ENCODE measurements at places on chromosomes 5 and 9.

GRCh38 chr5:107435061-107435460, 235.7 kb downstream of the EFNA5 start:
- peaks cover 66% of the 10 kb centered on the region for H3K4me1 ChIP-seq
- no peak overlapping the region for H3K4me3 ChIP-seq
- no peaks in the 10 kb centered on the region for H3K27me3 ChIP-seq
- H3K27ac ChIP-seq: no peak overlapping the region
- no peak for DNase-seq

GRCh38 chr5:143023411-143024096, 253.4 kb downstream of the ARHGAP26 start:
- H3K27me3 ChIP-seq: no peaks in the 10 kb centered on the region
- peaks cover 60% of the 10 kb centered on the region for H3K4me1 ChIP-seq
- peak; percentile 79 for DNase-seq

- H3K27me3 ChIP-seq: no peaks in the 10 kb centered on the region
- H3K4me1 ChIP-seq: peaks cover 52% of the 10 kb centered on the region
- H3K27ac ChIP-seq: peak overlapping the region; percentile 72
- no peak overlapping the region for H3K4me3 ChIP-seq
Measured at GRCh38 chr9:34025062-34025461, 23.6 kb downstream of the UBAP2 start.

DNA sequence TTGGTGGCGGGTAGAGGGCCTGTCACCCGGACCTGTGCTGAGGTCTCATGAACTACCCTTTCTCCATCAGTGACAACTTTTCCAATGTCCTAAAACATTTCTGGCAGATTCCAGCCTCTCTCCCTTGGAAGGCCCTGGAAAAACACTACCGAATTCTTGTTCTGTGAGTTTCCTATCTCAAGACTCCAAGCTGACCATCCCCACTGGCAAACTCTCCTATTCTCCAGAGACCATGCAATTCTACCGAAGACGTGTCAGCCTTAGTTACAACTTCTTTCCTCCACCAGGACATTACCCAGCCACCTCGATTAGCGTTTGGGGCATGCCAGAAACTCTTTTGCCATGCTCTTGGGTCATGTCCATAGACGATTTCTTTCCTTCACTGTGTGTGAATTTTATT, 26.8 kb upstream of the GABRP start:
- H3K4me1 ChIP-seq: peaks cover 50% of the 10 kb centered on the region
- no peak for DNase-seq
- H3K4me3 ChIP-seq: peak overlapping the region; percentile 31
- H3K27me3 ChIP-seq: no peaks in the 10 kb centered on the region

GRCh38 chr5:123535648-123536047, 23.7 kb downstream of the CSNK1G3 start:
- H3K27me3 ChIP-seq: no peaks in the 10 kb centered on the region
- H3K36me3 ChIP-seq: no peaks in the 10 kb centered on the region
- no peak overlapping the region for H3K27ac ChIP-seq

GRCh38 chr9:18274693-18275092, 199.3 kb upstream of the ADAMTSL1 start:
- no peaks in the 10 kb centered on the region for H3K27me3 ChIP-seq
- H3K27ac ChIP-seq: no peak overlapping the region
- peaks cover 8% of the 10 kb centered on the region for H3K4me1 ChIP-seq
- H3K4me3 ChIP-seq: no peak overlapping the region
- DNase-seq: no peak

GRCh38 chr9:99601571-99602111, 220.0 kb upstream of the NR4A3 start:
- no peak overlapping the region for H3K4me3 ChIP-seq
- H3K36me3 ChIP-seq: no peaks in the 10 kb centered on the region
- no peaks in the 10 kb centered on the region for H3K4me1 ChIP-seq
- no peaks in the 10 kb centered on the region for H3K27me3 ChIP-seq
- DNase-seq: no peak

- DNase-seq: no peak
- H3K27me3 ChIP-seq: no peaks in the 10 kb centered on the region
- no peak overlapping the region for H3K4me3 ChIP-seq
Measured at GRCh38 chr5:88787856-88788255, 95.1 kb downstream of the MEF2C start.

GRCh38 chr5:7422316-7423106, 26.6 kb downstream of the ADCY2 start:
- peaks cover 67% of the 10 kb centered on the region for H3K27me3 ChIP-seq
- no peaks in the 10 kb centered on the region for H3K4me1 ChIP-seq
- no peaks in the 10 kb centered on the region for H3K36me3 ChIP-seq
- H3K4me3 ChIP-seq: no peak overlapping the region

DNA sequence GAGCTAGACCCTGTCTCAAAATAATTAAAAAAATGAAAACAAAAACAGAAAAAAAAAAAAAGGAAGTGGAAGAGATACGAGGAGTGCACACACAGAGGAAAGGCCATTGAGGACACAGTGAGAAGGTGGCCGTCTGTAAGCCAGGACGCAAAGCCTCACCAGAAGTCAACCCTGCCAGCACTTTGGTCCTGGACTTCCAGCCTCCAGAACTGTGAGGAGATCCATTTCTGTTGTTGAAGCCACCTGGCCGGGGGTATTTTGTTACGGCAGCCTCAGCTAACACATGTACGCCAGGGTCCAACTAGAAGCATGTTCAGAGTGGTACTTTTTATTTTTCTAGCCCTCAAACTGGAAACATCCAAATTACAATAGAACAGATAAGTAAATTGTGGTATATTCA, 21.8 kb downstream of the SLC35D2 start:
- H3K36me3 ChIP-seq: peaks cover 71% of the 10 kb centered on the region
- H3K4me1 ChIP-seq: no peaks in the 10 kb centered on the region
- DNase-seq: no peak
- H3K4me3 ChIP-seq: no peak overlapping the region
- H3K27ac ChIP-seq: no peak overlapping the region

GRCh38 chr9:130263601-130264413, 1.8 kb upstream of the HMCN2 start:
- no peak for DNase-seq
- no peaks in the 10 kb centered on the region for H3K36me3 ChIP-seq
- H3K27me3 ChIP-seq: peaks cover 100% of the 10 kb centered on the region
- H3K4me1 ChIP-seq: peaks cover 36% of the 10 kb centered on the region
- peak overlapping the region; percentile 44 for H3K27ac ChIP-seq
- no peak overlapping the region for H3K4me3 ChIP-seq

DNA sequence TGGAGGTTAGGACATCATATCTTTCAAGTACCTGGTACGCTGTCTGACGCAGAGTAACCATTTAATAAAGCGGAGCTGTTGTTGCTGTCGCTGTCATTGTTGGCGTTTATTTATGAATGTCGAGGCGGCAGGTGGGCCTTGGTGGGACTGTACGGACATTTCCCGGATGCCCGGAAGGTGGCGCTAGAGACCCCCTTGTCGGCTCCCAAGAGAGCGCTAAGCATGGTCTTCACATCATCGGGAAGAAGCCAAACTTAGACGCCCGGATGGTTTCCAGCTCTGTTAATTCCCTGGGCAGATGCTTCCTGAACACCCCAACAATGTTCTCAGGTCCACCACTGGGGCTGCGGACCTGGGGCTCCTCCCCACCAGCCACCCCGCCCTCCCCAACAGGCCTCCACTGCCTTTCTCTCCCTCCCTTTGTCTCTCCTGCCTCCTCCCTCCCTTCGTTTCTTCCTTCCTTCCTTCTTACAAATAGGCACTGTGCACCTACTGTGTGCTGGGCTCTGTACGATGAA, 54.1 kb downstream of the DUSP1 start:
- DNase-seq: peak; percentile 87
- no peaks in the 10 kb centered on the region for H3K27me3 ChIP-seq
- H3K36me3 ChIP-seq: no peaks in the 10 kb centered on the region

- H3K27me3 ChIP-seq: no peaks in the 10 kb centered on the region
- H3K27ac ChIP-seq: no peak overlapping the region
- DNase-seq: no peak
- no peaks in the 10 kb centered on the region for H3K36me3 ChIP-seq
- no peaks in the 10 kb centered on the region for H3K4me1 ChIP-seq
Measured at GRCh38 chr5:165881259-165881658, 2375.8 kb downstream of the MAT2B start.

DNA sequence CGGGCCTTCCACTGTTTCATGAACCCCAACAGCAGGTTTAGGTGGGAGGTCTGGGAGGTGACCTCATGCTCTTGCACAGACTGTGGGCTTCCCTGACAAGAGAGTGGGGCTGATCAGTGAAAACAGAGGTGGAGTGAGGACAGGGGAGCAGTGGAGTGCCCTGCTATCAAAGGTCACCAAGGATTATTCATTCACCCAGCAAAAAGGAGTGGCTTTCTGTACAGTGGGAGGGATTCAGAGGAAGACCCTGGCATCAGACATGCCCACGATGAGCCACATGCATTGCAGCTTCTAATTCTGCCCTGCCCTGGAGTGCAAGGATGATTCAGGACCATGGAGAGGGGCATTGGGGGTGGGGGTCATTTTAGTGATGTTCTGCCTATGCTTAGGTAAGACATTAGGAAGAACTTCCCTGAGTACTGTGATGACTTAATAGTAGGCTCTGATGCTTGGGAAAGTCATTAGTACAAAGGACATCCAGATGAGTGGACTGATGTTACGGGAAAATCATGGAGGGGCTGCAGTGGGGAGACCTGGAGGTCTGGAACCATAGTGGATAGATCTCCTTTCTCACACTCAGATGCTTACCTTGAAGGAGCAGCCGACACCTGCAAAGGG, 12.8 kb downstream of the TRAF1 start:
- H3K4me3 ChIP-seq: no peak overlapping the region
- no peak for DNase-seq
- H3K4me1 ChIP-seq: peaks cover 22% of the 10 kb centered on the region
- peaks cover 14% of the 10 kb centered on the region for H3K36me3 ChIP-seq
- no peaks in the 10 kb centered on the region for H3K27me3 ChIP-seq

- H3K4me1 ChIP-seq: no peaks in the 10 kb centered on the region
- no peaks in the 10 kb centered on the region for H3K36me3 ChIP-seq
- no peak overlapping the region for H3K27ac ChIP-seq
- no peak overlapping the region for H3K4me3 ChIP-seq
Measured at GRCh38 chr5:56959326-56959725, 7.4 kb upstream of the MIER3 start.

GRCh38 chr5:144370273-144370672, 199.6 kb downstream of the KCTD16 start:
- H3K36me3 ChIP-seq: no peaks in the 10 kb centered on the region
- H3K27ac ChIP-seq: no peak overlapping the region
- no peak for DNase-seq
- no peaks in the 10 kb centered on the region for H3K27me3 ChIP-seq
- H3K4me1 ChIP-seq: no peaks in the 10 kb centered on the region

DNA sequence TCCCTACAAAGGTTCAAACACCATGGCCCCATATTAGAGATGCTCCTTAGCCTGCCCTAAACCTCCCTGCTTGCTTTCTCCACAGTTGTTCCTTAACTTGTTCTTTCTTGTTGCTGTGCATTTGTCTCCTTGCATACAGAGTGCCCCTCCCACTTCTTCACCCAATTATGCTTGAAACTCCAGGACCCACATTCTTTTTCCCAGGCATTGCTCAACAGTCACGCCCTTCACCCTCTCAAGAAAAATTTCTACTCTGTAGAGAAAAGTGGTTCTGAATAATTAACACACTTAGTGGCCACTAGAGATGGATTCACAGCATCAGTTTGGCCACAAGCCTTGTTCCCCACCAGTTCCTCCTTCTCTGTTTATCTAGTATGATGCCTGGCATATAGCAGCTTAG, 57.7 kb downstream of the NREP start:
- H3K4me3 ChIP-seq: no peak overlapping the region
- no peak overlapping the region for H3K27ac ChIP-seq
- H3K4me1 ChIP-seq: peaks cover 13% of the 10 kb centered on the region
- H3K36me3 ChIP-seq: no peaks in the 10 kb centered on the region
- DNase-seq: no peak

GRCh38 chr5:19986031-19986619, 1.9 kb downstream of the CDH18 start:
- no peak overlapping the region for H3K4me3 ChIP-seq
- no peak for DNase-seq
- H3K36me3 ChIP-seq: no peaks in the 10 kb centered on the region

GRCh38 chr5:72107901-72108201, 576 bp downstream of the MAP1B start:
- DNase-seq: no peak
- peak overlapping the region; percentile 92 for H3K4me3 ChIP-seq
- peak overlapping the region; percentile 89 for H3K27ac ChIP-seq
- H3K27me3 ChIP-seq: no peaks in the 10 kb centered on the region

DNA sequence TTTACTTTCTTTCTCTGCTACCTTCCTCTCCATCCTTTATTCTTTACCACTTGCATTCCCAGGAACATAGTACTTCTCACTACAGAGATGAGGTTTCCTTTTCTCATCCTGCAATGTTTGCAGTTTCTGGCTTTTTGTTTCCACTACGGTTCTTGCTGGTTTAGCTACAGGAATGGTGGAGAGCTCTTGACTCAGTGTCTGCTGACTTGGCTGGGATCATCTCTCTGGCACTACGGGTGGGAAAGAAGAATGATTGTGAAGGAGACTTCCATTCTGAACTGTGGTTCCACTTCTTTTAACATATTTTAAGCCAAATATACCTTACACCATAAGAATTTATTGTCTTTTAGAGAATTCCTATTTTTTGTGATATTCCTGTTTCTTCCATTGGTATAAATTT, 65.1 kb downstream of the NREP start:
- no peak for DNase-seq
- no peak overlapping the region for H3K4me3 ChIP-seq
- H3K27me3 ChIP-seq: no peaks in the 10 kb centered on the region
- H3K36me3 ChIP-seq: no peaks in the 10 kb centered on the region
- H3K4me1 ChIP-seq: peaks cover under 1% of the 10 kb centered on the region

GRCh38 chr5:3300726-3301125, 294.9 kb upstream of the IRX1 start:
- H3K4me3 ChIP-seq: no peak overlapping the region
- no peak overlapping the region for H3K27ac ChIP-seq
- no peak for DNase-seq
- no peaks in the 10 kb centered on the region for H3K36me3 ChIP-seq

DNA sequence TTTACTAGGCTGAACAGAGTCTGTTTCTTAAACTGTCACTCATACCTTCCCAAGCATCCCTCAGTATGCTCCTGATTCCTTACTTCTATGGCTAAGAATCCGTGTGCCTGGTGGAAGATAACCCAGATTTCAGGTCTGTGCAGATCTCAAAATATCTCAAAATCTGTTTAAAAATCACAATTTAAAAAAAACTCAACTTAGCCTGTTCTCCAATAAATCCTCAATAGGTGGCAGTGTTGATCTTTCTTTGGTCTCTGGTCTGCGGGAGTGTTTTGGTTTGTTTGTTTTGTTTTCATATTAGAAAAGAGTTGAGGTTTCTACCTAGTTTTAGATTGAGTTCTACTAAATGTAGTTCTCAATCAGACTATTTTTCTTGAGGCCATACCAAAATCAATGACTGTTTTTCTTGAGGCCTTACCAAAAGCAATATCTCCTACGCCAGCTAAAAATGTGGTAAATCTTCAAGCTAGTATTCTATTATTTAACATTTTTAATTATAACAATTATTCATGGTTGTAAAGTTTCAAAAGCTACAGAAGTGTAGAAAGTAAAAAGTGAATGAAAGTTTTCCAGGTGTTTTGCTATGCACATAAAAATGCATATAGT, 57.9 kb downstream of the TGFBR1 start:
- no peaks in the 10 kb centered on the region for H3K4me1 ChIP-seq
- H3K36me3 ChIP-seq: no peaks in the 10 kb centered on the region
- DNase-seq: no peak
- peaks cover under 1% of the 10 kb centered on the region for H3K27me3 ChIP-seq

GRCh38 chr9:23290973-23291372, 535.1 kb downstream of the ELAVL2 start:
- no peaks in the 10 kb centered on the region for H3K36me3 ChIP-seq
- no peaks in the 10 kb centered on the region for H3K4me1 ChIP-seq
- no peak for DNase-seq
- H3K4me3 ChIP-seq: no peak overlapping the region

Measured in left ventricle myocardium inferior (tissue), 1 donor.